A172 (cell line): ENCODE measurements at places on chromosomes 3 and 15. TPM values are rescaled to one million over a fixed set of nuclear protein-coding genes. Genes with fewer than 3 reads are reported as not detected.

GRCh38 chr3:69328963-69329302 is 57.0 kb downstream of the FRMD4B start:
- DNase-seq = no peak

DNA sequence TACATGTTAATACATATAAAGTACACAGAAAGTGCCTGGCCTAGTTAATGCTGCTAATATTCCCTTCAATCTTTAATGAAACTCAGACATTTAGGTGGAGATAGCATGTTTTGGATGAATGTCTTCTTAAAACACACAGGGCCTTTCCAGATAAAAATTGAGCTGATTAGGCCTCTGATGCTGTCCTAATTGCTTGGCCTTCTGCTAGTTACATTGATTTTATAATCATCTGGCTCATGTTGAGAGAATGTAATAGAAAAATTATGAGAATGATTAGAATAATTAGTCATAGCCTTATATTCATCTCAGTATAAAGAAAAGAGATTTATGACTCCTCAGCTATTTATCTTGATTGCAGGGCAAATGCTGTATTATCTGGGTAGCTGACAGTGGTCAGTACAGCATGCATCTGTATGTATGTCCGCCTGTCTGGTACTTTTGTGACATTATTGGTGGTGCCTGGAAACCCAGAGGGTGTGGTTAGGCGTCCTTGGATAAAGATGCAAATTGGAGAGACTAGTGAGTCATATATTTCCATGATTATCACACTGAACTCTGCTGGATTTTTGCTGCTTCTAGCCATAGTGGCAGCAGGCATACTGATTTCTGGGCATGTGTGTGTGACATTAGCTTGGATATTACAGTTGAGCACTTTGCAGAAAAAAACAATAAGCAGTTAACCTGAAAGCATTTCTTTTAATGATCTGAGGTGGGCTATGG is 120.8 kb downstream of the FEZF2 start:
- peak; percentile 18 for DNase-seq

- no peak for DNase-seq
Measured at GRCh38 chr15:91716536-91716935, 137.0 kb upstream of the SLCO3A1 start.

DNA sequence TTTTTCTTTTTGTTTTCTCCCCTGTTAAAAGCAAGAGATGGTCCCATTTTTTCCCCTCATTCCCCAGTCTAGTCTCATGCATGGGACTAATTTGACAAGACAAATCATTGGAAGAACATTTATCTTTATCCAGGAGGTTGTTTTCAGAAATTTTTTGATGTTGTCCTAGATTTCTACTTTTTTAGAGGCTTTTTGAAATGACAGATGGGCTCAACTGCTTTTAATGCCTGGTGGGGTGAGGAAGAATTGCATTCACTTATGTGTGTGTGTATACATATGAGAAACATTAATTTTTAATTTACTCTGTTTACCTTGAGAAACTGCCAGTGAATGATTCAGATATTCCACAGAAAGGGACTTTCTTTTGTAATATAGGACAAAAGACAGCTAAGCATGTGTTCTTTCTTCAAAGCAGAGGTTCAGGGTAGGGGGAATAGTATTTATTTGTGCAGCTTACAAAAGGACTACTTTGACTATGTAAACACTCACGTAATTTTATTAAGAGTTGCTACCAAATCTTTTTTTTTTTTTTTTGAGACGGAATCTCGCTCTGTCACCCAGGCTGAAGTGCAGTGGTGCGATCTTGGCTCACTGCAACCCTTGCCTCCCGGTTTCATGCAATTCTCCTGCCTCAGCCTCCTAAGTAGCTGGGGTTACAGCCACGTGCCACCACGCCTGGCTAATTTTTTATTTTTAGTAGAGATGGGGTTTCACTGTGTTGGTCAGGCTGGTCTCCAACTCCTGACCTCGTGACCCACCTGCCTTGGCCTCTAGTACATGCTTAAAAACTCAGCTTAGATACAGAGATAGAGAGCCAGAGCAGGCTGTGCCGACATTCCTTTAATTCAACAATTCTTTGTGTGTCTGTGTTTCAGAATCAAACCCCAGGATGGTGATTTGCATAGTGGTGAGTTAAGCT is 130.1 kb upstream of the RARB start:
- no peak for DNase-seq

DNA sequence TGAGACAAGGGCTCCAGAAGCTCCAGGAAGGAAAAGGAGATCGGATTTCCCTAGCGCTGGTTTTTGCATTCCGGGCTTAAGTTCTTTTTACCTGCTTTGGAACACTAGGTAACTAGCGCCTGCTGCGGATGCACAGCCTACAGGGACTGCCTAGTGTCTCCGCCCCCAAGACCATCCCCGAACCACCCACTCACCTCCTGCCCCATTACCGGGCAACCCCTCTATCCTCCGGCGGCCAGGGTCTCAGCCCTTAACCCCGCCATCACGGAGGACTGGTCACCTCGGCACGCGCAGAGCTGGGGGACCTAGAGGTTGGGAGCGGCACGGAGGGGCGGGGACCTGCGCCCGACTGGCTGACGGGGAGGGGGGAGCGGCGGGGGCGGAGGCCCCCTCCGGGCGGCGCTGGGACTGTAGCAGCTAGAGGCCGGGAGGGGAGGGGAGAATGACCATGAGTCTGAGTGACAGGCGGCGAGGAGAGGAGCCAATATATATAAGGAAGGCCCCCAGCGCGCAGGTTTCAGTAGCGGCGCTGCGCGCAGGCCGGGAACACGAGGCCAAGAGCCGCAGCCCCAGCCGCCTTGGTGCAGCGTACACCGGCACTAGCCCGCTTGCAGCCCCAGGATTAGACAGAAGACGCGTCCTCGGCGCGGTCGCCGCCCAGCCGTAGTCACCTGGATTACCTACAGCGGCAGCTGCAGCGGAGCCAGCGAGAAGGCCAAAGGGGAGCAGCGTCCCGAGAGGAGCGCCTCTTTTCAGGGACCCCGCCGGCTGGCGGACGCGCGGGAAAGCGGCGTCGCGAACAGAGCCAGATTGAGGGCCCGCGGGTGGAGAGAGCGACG is at the start of gene DLL4:
DLL4 (plus strand) TSS at position 520 of the 839 bp plus-strand sequence. CDS start 329 bp downstream, outside the sequence.
- DNase-seq = peak; percentile 52

Gene FBXO40
- total RNA-seq = 0.09 TPM in 1 of 2 replicates, not detected in the other

Gene TPRG1
- total RNA-seq = 1.1 and 5.4 TPM in 2 replicates

Gene CYP1A2
- not detected in 2 replicates for total RNA-seq
